SHP77 treated with DMSO at 0.1 percent for 48 hours (cell line): ENCODE measurements at places on chromosomes 13 and 19.
A peak's percentile ranks its signal among the peaks of the same experiment; 100 is the strongest.

DNA sequence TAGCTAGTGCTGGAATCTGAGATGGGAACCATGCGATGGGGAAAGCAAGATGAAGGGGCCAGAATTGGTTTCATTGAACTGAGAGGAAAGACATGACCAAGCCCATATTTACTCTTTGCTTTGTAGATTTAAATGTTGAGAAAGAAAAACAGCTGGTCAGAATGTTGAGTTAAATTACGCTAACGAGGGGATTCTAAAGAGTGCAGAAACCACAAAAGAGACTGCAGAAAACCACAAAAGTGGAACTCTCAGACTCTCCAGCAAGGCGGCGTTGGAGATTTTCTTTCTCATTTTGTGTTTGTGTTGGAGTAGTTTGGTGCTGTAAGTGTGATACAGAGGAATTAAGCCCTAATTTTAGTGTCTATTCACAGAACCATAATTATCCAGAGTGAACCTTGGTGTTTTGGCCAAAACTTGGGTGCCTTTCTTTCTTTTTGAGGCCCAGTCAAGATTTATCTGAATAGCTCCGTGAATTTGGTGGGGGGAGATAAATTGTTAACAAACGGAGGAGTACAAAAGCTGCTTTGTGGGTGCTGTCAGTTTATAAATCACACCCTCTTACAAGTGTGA is 26.3 kb downstream of the SAE1 start:
- DNase-seq = no peak

DNA sequence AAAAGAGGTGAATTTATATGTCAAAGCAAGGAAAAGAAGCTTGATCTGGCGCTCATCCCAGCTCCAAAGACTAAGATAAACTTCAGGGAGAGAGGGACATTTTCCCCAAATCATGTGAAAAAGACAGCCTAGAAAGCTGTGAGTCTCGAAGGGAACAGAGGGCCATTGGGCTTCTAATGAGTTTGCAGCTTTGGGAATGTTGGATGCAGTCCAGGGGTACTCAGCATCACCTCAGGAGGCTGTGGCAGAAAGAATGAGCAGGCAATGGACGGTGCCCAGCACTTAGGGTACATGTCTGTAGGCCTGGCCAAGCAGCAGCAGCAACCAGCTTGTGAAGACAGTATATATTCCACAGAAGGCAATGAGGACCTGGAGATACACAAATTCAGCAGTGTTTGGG is 25.7 kb upstream of the WASF3 start:
- DNase-seq = no peak

DNA sequence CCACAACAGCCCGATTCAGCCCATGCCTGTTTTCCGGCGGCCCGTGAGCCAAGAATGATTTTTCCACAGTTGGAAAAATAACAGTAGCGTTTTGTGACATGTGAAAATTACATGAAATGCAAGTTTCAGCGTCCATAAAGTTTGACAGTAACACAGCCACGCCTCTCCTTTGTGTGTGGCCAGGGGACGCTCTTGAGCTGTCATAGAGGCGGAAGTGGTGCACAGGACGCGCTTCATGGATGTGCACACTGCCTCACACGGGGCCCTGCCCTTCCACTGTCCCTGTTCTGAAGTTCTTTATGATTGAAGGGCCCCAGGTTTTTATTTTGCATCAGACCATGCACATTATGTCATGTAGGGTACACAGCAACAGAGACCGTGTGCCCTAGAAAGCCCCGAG is 12.4 kb upstream of the ELAVL1 start:
- no peak for DNase-seq

- DNase-seq = no peak
These were observed 220.1 kb upstream of the EDNRB start for GRCh38 chr13:78138756-78139155.

DNA sequence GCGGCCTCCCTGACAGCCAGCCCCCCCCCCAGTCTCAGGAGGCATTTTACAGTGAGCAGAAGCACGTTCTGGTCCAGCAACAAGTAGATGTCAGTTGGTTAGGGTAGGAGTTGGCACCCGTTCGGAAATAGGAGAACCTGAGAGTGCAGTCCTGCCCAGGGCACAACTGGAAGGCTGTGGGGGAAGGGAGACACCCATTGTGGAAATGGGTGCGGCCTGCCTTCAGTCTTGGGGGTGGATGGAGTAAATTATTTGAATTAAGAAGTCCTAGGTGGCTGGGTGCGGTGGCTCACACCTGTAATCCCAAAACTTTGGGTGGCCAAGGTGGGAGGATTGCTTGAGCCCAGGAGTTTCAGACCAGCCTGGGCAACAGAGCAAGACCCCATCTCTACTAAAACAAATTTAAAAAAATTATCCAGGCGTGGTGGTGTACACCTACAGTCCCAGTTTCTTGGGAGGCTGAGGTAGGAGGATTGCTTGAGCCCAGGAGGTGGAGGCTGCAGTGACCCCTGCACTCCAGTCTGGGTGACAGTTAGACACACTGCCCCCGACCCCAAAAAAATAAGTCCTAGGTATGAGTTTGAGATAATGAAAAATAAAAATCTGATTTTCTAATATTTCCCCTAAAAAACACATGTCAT is 1.2 kb downstream of the CIRBP start:
- no peak for DNase-seq

- DNase-seq = no peak
These were observed 543.4 kb downstream of the SUCLA2 start for GRCh38 chr13:47457626-47458025.

DNA sequence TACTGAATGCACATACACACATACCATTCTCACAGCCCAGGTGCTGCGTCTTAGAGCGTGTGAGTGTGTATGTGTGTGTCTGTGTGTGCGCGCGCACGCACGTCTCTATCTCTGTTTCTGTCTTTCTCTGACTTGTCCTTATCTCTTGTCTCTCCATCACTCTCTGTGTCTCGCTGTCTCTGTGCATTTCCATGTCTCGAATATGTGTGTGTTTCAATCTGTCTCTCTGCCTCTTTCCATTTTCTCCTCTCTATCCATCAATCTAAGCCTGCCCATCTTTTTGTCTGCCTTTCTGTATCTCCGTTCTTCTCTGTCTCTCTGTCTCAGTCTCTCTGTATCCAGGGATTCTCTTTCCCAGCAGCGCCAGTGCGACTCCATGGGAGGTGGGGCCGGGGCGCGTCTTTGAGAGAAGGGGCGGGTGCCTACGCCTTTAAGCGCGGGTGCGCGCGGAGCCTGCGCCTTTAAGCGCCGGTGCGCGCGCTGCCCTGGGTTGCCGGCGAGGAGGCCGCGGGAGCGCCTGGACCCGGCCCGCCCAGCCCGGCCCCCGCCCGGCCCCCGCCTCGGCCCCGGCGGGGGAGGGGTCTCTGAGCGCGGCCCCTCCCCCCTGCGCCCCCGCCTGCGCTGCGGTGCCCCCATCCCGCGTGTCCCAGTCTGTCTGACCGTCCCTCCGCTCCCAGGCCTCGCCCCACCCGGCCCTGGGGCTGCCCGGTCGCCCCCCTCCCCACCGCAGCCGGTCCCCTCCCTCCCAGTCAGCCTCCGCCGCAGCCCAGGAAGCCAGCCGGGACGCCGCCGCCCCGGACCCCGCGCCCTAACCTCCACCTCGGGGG is at the start of gene LRFN3:
LRFN3 (plus strand) TSS at position 464 of the 827 bp plus-strand sequence. CDS start 3,052 bp downstream, outside the sequence.
- DNase-seq = peak; percentile 62
